ENCODE measurements at places on chromosomes 12 and 14.

- no peak for DNase-seq
These were observed 118.2 kb upstream of the KITLG start for GRCh38 chr12:88698471-88698870.

GRCh38 chr12:65307169-65307501, 28.7 kb downstream of the MSRB3 start:
- DNase-seq, result no peak

DNA sequence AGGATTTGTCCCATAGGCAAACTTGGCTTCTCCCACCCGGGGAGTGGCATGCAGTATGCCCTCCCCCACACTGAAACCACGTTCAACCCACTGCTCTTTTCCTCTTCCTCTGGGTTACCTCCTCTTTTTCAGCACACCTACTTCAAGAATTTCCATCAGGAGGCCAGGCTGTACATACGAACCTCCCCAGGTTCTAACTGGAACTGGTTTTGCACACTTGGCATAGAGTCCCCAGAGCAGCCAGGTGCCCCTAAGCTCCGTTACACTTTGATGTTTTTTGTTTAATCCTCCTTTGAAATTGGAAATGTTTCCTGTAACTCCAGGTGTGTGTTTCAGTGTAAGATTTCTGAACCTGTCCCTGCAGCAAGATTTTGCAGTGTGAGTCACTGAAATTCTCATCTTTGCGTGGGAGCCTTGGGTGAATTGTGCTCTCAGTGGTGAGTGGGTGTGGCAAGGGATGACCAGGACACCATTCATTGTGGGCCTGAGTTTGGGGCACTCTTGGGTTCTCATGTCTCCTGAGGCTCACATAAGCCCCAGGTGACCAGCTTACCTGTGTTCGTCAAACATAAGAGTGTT, 18.2 kb downstream of the CD9 start:
- no peak for DNase-seq

DNA sequence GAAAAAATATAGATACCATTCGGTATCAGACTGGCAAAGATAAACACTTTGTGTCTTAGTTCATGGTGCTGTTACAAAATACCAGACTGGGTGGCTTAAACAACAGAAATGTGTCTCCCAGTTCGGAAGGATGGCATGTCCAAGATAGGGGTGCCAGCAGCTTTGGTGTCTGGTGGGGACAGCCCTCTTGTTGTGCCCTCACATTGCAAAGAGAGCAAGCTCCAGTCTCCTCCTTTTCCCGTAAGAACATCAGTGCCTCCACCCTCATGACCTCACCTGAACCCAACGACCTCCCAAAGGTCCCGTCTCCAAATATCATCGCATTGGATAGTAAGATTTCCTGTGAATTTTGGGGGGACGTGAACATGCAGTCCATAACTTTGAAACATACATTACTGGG, 12.4 kb downstream of the ZBTB42 start:
- DNase-seq, result no peak

DNA sequence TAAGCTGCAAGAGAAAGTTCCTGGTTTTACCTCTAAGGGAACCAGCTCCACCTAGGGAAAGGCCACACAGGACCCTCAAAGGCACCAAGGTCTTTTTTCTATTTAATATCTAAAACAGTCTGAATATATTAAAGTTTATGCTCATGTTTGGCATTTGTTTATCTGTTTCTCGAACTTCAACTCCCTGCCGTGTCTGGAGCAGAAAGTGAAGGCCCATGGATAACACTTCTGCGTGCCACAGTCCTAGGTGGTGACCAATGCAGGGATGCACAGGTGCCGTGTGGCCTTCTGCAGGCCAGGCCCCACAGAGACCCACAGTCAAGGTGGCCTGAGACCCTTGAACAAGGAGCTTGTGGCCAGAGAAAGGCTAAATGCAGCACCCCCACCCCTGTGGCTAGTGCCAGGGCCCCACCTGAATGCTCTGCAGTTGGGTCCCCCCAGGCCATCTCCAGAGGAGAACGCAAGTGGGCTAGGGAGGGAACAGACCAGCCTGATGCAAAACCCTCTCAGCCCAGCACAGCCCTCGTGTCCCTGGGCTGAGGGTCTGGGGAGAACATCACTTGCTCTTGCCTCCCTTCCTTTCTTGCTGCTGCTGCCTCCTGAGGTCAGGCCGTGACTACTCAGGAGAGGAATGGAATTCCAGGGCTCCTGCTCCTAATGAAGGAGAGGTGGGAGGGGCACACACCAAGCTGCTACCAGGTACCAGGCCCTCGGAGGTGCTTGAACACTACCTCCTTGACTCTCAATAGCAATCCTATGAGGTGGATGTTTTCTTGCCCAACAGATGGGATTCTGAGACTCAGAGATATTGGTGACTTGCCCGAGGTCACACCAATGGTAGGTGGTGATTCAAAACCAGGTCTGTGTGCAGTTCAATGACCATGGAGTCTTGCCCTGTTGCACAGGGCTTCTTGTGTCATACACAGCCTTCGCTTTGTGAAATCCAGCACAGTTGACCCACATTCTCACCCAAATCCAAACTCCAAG, 45.4 kb downstream of the PSMA6 start:
- no peak for DNase-seq

GRCh38 chr12:57377103-57377840, 53.6 kb downstream of the R3HDM2 start:
- no peak for DNase-seq

DNA sequence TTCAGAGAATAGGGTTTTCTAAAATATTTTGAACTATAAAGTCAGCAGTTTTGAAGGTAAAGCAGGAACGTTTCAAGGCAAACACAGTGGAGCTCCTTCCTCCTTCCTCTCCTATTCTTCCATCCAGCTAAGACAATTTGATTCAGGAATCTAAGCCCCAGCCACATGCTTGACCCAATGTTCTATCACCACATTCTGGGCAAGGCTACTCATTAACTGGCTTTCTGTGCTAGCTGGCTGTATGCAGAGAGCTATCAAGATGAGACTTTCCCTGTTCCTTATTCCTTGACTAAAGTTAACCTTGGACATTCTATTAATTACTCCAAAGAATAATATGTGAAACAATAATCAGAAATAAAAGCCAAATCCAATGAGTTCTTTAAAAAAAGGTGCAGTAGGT, 266.9 kb downstream of the NOVA1 start:
- no peak for DNase-seq

All from stimulated activated CD4-positive, alpha-beta T cell treated with anti-CD3 and anti-CD28 coated beads, Interleukin-15, amount 100 ng/mL, for 1 hour (primary cell).